ENCODE measurements at places on chromosomes 16 and 17. TPM values are rescaled to one million over a fixed set of nuclear protein-coding genes. Genes with fewer than 3 reads are reported as not detected.

GRCh38 chr16:53827741-53828140, 123.8 kb downstream of the FTO start:
- peak overlapping the region; percentile 17 for H3K27ac ChIP-seq
- peak; percentile 57 for DNase-seq
- no peak overlapping the region for H3K4me3 ChIP-seq
- H3K36me3 ChIP-seq = peaks cover 8% of the 10 kb centered on the region
- H3K4me1 ChIP-seq = peaks cover 14% of the 10 kb centered on the region

DNA sequence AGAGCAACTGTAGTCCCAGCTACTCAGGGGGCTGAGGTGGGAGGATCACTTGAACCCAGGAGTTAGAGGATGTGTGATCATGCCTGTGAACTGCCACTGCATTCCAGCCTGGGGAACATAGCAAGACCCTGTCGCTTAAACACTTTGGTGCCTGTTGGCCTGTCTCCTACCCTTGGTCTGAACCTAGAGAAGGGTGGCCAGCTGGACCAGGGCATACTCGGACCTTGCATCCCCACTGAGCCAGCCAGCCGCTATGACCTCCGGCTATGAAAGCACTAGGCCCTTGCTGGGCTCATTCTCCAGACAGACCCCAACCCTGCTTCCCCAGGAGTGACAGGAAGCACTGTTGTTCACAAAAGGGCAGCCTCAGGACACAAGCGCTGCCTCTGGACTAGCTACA, 4.6 kb downstream of the IFT20 start:
- DNase-seq = no peak
- H3K27me3 ChIP-seq = no peaks in the 10 kb centered on the region
- H3K4me3 ChIP-seq = no peak overlapping the region
- peaks cover 44% of the 10 kb centered on the region for H3K36me3 ChIP-seq

DNA sequence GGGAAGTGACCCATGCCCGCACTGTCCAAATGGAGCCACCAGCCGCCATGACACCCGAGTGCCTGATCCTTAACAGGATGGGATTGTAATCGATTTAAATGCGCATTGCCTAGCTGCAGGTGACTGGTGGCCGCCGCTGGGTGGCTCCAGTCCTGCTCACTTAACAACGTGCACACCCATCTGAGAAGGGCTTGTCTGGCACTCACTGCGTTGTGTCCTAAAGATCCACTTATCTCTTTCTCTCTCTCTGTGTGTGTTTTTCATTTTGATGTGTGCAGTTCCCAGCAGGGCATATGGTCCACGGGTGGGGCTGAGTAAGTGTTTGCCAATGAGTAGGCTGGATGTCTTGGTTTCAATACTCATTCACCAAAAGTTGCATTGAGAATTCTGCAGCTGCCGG, 80.6 kb downstream of the IRF8 start:
- H3K36me3 ChIP-seq = no peaks in the 10 kb centered on the region
- no peak overlapping the region for H3K4me3 ChIP-seq
- no peaks in the 10 kb centered on the region for H3K27me3 ChIP-seq

GRCh38 chr16:57530522-57531252, 5.7 kb downstream of the CCDC102A start:
- no peak overlapping the region for H3K4me3 ChIP-seq
- H3K36me3 ChIP-seq = no peaks in the 10 kb centered on the region
- H3K4me1 ChIP-seq = peaks cover 8% of the 10 kb centered on the region
- no peak overlapping the region for H3K27ac ChIP-seq
- no peak for DNase-seq
- H3K27me3 ChIP-seq = no peaks in the 10 kb centered on the region

GRCh38 chr16:9050102-9050830, 41.2 kb upstream of the HAPSTR1 start:
- no peaks in the 10 kb centered on the region for H3K36me3 ChIP-seq
- no peak for DNase-seq
- H3K4me3 ChIP-seq = no peak overlapping the region
- no peaks in the 10 kb centered on the region for H3K27me3 ChIP-seq

- peak overlapping the region; percentile 39 for H3K27ac ChIP-seq
- DNase-seq = peak; percentile 28
- peak overlapping the region; percentile 93 for H3K4me3 ChIP-seq
- H3K4me1 ChIP-seq = no peaks in the 10 kb centered on the region
- no peaks in the 10 kb centered on the region for H3K27me3 ChIP-seq
- peaks cover 23% of the 10 kb centered on the region for H3K36me3 ChIP-seq
These were observed 725 bp downstream of the NT5C3B start for GRCh38 chr17:41835214-41835799.

GRCh38 chr16:265002-265529, 10.7 kb downstream of the RGS11 start:
- no peak overlapping the region for H3K27ac ChIP-seq
- no peaks in the 10 kb centered on the region for H3K27me3 ChIP-seq
- no peaks in the 10 kb centered on the region for H3K36me3 ChIP-seq
- peaks cover 12% of the 10 kb centered on the region for H3K4me1 ChIP-seq
- no peak for DNase-seq

HOXB3 gene
- 8.8 TPM for total RNA-seq

CDH13 gene
- 34.5 TPM for total RNA-seq

SLC5A11 gene
- total RNA-seq = 0.25 TPM

DNA sequence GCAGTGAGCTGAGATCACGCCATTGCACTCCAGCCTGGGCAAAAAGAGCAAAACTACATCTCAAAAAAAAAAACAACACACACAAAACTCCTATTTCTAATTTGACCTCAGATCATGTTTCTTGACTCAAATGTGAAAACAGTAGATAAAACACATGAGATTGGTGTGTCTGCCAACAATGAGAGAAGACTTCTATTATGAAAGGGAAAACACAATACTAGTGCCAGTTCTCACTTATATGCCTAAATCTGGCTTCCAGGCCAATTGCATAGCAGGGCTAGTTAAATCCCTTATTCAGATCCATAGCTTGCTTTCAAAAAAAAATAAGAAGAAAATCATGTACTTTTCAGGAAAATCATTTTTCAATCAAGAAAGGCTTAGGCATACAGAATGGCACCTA, 39.4 kb downstream of the AP1G1 start:
- H3K27me3 ChIP-seq = no peaks in the 10 kb centered on the region
- H3K27ac ChIP-seq = no peak overlapping the region
- no peak for DNase-seq
- H3K36me3 ChIP-seq = peaks cover 22% of the 10 kb centered on the region

GRCh38 chr17:17041018-17041521, 1.2 kb upstream of the MPRIP start:
- no peaks in the 10 kb centered on the region for H3K27me3 ChIP-seq
- H3K4me1 ChIP-seq = peaks cover 21% of the 10 kb centered on the region
- peak overlapping the region; percentile 69 for H3K27ac ChIP-seq
- H3K4me3 ChIP-seq = peak overlapping the region; percentile 52
- peak; percentile 99 for DNase-seq
- H3K36me3 ChIP-seq = peaks cover 2% of the 10 kb centered on the region

DNA sequence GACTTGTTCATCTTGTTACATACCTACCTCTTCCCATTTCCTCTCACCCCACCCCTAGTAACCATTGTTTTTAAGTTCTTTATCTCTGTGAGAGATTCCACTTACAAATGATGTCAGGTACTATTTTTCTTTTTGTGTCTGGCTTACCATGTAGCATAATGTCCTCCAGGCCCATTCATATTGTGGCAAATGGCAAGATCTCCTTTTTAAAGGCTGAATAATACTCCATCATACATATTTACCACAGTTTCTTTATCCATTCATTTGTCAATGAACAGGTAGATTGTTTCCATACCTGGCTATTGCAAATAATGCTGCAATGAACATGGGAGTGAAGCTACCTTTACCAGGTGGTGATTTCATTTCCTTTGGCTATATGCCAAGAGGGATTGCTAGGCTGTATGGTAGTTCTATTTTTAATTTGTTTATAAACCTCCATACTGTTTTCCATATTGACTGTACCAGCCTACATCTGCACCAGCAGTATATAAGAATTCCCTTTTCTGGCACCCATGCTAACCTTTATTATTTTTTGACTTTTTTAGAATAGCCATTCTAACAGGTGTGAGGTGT, 53.9 kb downstream of the NSRP1 start:
- no peak overlapping the region for H3K4me3 ChIP-seq
- no peaks in the 10 kb centered on the region for H3K27me3 ChIP-seq
- no peaks in the 10 kb centered on the region for H3K4me1 ChIP-seq
- DNase-seq = no peak

KRT39 gene
- total RNA-seq = not detected

GRCh38 chr17:20083156-20083859, 74.1 kb downstream of the SPECC1 start:
- no peaks in the 10 kb centered on the region for H3K4me1 ChIP-seq
- H3K27ac ChIP-seq = no peak overlapping the region
- DNase-seq = no peak
- peaks cover 28% of the 10 kb centered on the region for H3K27me3 ChIP-seq

GRCh38 chr17:74260525-74260850, 13.5 kb upstream of the DNAI2 start:
- H3K36me3 ChIP-seq = peaks cover 3% of the 10 kb centered on the region
- H3K27ac ChIP-seq = no peak overlapping the region
- no peaks in the 10 kb centered on the region for H3K27me3 ChIP-seq
- H3K4me3 ChIP-seq = no peak overlapping the region
- no peak for DNase-seq

DNA sequence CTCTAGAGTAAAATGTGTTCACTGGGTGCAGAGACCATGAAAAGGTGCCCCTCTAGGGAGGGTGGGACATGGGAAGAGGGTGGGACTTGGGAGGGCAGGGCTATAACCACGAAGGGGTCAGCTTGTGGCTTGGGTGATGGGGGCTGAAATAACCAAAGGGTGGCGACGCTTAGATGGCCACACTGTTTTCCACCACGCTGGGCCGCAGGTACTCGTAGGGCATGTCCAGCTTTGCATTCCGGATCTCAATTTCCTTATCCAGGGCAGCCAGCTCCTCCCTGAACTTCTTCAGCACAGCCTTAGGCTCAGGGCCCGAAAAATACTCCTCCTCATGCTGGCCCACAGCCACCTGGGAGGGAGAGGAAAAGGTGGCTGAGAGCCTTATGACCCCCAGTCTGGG, 10.0 kb downstream of the ALOX15 start:
- H3K4me1 ChIP-seq = no peaks in the 10 kb centered on the region
- no peak for DNase-seq
- H3K27me3 ChIP-seq = no peaks in the 10 kb centered on the region
- no peak overlapping the region for H3K27ac ChIP-seq

DNA sequence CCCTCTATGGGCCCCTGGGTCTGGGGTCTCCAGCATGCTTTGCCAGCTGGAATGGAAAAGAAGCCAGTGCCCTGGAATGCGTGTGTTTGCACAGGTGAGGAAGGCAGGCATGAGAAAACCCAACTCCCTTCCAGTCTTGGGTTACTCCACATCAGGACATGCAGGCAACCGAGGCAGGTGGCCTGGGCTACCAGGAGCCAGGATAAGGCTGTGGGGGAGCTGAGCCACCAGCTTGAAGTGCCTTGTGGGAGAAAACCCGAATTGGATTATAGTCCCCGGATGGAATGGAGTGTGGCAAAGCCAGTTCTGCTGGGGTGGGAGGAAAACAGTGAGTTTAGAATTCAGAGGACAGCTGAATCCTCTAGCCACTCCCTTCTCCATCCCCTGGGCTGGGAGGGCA, 7.2 kb downstream of the SRCIN1 start:
- no peaks in the 10 kb centered on the region for H3K36me3 ChIP-seq
- peaks cover 17% of the 10 kb centered on the region for H3K27me3 ChIP-seq
- no peak overlapping the region for H3K27ac ChIP-seq
- H3K4me1 ChIP-seq = no peaks in the 10 kb centered on the region
- no peak overlapping the region for H3K4me3 ChIP-seq

DNA sequence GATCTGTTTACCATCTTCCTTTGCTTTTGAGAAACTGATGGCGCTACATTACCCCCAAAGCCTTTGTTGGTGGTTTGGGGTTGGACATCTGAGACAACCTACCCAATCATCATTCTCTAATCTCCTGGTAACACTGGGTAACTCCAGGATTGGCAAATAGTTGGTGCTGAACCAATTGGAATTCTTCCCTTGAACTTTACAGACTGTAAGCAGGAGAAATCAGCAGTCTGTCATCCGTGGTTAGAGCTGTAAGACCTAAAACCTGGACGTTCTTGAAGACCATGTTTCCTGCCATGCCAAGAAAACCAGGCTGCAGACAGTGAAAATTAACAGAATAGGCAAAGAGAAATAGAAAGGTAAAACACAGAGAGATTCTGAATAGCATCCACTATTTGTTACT, 398.8 kb upstream of the SALL1 start:
- DNase-seq = no peak
- H3K27ac ChIP-seq = no peak overlapping the region
- H3K4me1 ChIP-seq = no peaks in the 10 kb centered on the region
- no peak overlapping the region for H3K4me3 ChIP-seq
- H3K36me3 ChIP-seq = no peaks in the 10 kb centered on the region

WNT3 gene
- total RNA-seq = 11.9 TPM

MAZ gene
- 186 TPM for total RNA-seq

GRCh38 chr17:68682903-68683302, 81.7 kb upstream of the FAM20A start:
- no peaks in the 10 kb centered on the region for H3K36me3 ChIP-seq
- no peak overlapping the region for H3K27ac ChIP-seq
- H3K4me1 ChIP-seq = peaks cover 5% of the 10 kb centered on the region
- no peaks in the 10 kb centered on the region for H3K27me3 ChIP-seq

KRTAP4-4 gene
- total RNA-seq = not detected

PLA2G10 gene
- total RNA-seq = not detected

- 0 out of 2 replicates have a peak, but pooled peaks cover 4% of the 10 kb centered on the region for H3K27me3 ChIP-seq
- H3K4me1 ChIP-seq = peaks cover 13% of the 10 kb centered on the region
- no peaks in the 10 kb centered on the region for H3K36me3 ChIP-seq
- peak; percentile 38 for DNase-seq
- no peak overlapping the region for H3K27ac ChIP-seq
These were observed 114.7 kb downstream of the IRX3 start for GRCh38 chr16:54171626-54172537.

- no peaks in the 10 kb centered on the region for H3K4me1 ChIP-seq
- DNase-seq = no peak
- no peaks in the 10 kb centered on the region for H3K36me3 ChIP-seq
- no peak overlapping the region for H3K4me3 ChIP-seq
- H3K27me3 ChIP-seq = no peaks in the 10 kb centered on the region
- H3K27ac ChIP-seq = no peak overlapping the region
These were observed 39.6 kb downstream of the STX8 start for GRCh38 chr17:9536061-9536460.

DNA sequence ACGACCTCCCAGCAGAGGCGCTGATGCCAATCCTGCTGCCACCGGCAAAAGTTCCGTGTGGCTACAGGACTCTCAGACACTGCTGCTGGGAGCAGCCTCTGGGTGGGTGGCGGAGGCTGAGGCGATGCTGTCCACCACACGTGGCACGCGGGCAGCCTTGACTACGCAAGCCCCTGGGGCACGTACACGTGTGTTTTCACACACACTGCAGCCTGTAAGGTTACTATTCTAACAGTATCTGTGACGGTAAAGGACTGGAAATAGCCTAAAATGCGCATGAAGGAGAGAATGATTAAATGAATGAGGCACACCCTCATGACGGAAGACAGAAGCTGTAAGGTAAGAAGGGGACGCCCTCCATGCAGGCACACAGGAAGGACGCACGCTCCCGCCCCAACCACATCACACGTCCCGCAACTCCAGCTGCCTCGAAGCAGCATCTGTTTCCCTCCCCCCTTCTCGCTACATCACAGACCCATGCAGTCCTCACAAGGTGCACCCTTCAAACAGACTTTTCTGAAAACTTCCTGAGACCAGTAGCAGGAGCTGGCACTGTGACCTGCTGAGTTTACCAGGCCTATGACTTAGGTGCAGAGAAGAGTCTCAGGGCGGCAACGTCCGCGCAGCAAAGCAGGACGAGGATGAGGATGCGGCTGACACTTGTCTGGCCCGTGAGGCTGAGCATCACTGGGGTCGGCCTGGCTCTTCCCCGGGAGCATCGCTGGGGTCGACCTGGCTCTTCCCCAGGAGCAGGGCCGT, 28.7 kb upstream of the FASN start:
- H3K4me3 ChIP-seq = no peak overlapping the region
- no peaks in the 10 kb centered on the region for H3K36me3 ChIP-seq
- H3K4me1 ChIP-seq = peaks cover 8% of the 10 kb centered on the region
- DNase-seq = no peak
- no peaks in the 10 kb centered on the region for H3K27me3 ChIP-seq

ELMO3 gene
- total RNA-seq = 0.84 TPM
